ENCODE measurements at places on chromosomes 3 and 15. TPM values are rescaled to one million over a fixed set of nuclear protein-coding genes. Genes with fewer than 3 reads are reported as not detected.

Gene AVEN
- 33.9 TPM for polyA plus RNA-seq

Gene SLC6A1
- polyA plus RNA-seq = 0.55 TPM

DNA sequence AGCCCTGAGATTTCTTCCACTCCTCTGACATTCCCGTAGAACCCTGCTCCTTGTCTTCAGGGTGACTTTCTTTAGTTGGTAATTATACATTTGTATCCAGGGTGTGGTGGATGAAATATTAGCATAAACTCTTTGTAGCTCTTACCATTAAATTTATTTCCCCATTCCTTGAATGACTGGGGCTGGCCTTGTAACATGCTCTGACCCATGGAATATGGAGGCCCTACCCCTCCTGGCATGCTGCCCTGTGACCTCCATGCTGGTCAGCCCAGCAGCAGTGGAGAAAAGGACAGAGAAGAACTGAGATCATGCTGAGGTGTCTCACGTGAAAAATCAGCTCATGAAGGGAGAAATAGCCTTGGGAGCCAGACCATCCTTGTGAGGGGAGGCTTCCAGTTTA is 96.1 kb upstream of the PROK2 start:
- no peak for DNase-seq

GRCh38 chr15:74866090-74866489 is 7.1 kb downstream of the SCAMP2 start:
- DNase-seq = no peak

DNA sequence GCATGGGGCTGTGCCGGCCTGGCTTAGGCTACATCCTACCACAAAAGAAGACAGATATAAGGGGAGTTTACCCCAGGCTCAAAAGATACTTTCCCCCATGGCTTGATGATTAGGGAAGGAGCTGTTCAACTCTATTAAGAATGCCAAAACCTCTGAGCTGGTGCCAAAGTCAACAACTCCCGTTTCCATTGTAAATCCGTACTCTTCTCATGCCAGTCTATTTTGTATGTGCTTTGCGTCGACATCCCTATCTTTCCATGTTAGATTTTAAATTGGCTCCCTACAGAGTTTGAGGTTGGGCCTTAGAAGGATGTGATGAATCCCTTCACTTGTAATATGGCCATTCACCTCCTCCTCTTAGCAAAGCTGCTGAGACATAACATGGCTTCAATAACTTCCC is 46.9 kb downstream of the RLBP1 start:
- DNase-seq = no peak

DNA sequence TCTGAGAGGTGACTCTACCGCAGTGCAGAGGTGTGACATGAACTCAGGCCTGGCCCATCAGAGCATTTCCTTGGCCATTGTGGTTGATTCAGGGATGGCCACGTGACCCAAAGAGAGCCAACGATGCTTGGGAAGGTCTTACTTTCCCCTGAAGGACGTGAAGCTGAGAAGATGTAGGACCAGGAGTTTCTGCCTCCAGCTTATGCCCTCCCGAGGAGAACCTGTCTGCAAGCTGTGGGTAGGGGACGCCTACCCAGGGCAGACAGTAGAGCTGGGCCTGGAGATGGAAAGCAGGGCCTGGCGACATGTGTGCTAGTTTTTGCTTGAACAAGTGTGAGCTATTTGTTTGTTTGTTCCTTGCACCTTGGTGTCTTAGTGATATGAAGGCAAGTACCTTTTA is 89.4 kb downstream of the RPLP1 start:
- DNase-seq = no peak

Data from heart right ventricle (tissue), 16 donors.